ENCODE measurements at places on chromosomes 16 and 17.
A peak's percentile ranks its signal among the peaks of the same experiment; 100 is the strongest.

DNA sequence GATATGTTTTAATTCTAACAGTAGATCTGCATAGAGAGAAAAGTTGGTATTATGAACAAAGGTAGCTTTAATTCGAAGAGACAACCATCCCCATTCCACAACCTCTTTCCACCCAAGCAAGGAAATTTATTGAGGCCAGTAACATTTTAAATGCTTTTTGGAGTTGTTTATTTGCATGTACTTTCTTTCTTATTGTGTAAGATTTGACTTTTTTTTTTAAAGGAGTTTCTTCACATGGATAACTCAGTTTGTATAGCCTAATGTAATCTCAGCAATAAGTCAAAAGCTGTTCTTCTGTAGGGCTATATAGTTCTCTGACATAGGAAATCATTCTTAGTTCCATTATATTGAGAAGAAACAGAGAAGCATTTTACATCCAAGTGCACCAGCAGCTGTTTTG lies 163.3 kb downstream of the PRKCA start:
- DNase-seq, result no peak

DNA sequence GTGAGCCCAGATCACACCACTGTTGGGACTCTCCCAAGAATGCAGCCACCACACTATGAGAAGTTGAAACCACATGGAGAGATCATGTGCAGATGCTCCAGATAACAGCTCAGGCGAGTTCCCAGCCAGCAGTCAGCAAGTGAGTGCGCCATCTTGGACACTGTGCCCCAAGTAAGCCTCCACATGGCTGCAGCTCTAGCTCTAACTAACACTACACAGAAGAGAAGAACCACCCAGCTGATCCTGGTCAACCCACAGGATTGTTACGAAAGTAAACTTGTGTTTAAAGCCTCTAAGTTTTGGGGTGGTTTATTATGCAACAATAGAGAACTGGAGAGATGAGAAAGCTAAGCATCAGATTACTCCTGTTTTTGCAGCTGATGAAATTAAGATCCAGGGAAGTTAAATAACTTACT lies 25.8 kb downstream of the SLC38A7 start:
- DNase-seq, result no peak

- DNase-seq, result no peak
These were observed 102.5 kb upstream of the TMEM97 start for GRCh38 chr17:28216528-28216927.

- DNase-seq, result no peak
These were observed 399.7 kb downstream of the CPPED1 start for GRCh38 chr16:12403746-12404658.

GRCh38 chr17:77608431-77608830 lies 350.1 kb upstream of the TNRC6C start:
- no peak for DNase-seq

DNA sequence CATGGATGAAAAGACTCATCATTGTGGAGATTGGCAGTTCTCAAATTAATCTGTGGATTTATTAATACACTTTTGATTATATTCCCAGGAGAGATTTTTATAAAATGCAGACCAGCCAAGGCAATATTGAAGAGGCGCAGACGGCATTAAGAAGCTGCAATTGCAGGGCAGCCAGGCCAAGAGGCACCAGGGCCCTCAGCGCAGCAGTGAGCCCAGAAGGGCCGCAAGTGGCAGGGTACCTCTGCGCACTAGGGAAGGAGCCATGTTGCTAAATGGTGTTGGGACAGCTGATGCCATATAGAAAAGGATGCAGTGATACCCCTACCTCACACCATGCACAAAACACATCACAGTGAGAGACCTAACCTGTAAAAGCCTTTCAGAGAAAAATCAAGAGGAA lies 36.6 kb upstream of the CHMP6 start:
- DNase-seq, result no peak

- DNase-seq, result no peak
These were observed 7.2 kb upstream of the VASN start for GRCh38 chr16:4364196-4365013.

DNA sequence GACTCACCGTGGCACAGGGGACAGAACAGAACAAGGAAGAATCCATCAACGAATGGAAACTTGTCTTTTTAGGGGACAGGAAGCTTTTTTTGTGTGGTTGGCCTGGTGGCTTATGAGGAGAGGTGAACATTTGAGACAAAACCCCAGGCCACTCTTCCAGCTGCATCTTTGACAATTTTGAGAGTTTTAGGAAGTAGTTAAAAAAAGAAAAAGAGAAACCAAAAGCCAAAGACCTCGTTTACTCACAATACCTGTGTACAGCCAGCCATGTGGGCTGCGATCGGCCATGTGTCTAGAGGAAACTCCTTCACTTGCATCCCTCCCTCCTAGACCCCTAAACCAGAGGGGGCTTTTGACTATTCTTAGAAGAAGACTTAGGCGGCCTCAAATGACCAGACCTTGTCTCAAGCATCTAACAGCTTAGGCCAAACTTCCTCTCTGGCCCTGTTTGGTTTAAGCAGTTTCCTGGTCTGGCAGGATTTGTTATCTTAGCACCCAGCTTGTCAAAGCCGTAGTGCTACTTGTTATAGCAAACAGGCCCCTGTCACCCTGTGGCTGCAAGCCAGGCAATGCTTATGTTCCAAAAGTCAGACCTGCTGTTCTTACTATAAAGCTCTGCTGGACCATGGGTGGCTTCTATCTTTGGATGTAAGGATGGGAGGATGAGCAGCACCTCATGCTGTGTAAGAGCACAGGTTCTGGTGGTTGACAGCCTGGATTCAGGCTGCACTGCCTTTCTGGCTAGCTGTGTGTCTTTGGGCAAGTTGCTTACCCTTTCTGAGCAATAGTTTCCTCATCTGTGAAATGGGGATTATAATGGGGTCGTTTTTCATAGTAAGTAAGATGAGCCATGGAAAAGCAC lies 17.7 kb downstream of the KSR1 start:
- peak; percentile 48 for DNase-seq

DNA sequence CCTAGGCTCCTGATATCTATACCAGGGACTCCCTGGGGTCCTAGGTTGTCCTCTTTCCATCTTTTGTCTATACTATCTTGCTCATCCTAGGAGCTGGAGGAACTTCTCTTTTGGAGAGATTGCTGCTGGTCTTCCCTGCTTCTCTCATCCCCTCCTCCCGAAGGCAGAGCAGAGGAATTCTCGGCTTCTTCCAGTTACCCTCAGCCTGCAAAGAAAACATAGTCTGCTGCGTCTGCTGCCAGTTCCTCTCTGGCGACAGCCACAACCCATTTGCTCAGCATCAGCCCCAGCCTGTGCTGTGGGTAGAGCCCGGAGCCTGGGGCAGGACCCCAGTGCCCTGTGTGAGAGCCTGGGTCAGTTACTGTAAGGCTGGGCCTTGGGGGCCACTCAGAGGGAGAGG lies 21.5 kb upstream of the DYNLL2 start:
- no peak for DNase-seq

- no peak for DNase-seq
These were observed 436 bp downstream of the SPAG5 start for GRCh38 chr17:28598389-28598788.
